ENCODE measurements at places on chromosomes 3 and 15.

- DNase-seq: no peak
Measured at GRCh38 chr3:66177026-66177425, 43.8 kb upstream of the SLC25A26 start.

DNA sequence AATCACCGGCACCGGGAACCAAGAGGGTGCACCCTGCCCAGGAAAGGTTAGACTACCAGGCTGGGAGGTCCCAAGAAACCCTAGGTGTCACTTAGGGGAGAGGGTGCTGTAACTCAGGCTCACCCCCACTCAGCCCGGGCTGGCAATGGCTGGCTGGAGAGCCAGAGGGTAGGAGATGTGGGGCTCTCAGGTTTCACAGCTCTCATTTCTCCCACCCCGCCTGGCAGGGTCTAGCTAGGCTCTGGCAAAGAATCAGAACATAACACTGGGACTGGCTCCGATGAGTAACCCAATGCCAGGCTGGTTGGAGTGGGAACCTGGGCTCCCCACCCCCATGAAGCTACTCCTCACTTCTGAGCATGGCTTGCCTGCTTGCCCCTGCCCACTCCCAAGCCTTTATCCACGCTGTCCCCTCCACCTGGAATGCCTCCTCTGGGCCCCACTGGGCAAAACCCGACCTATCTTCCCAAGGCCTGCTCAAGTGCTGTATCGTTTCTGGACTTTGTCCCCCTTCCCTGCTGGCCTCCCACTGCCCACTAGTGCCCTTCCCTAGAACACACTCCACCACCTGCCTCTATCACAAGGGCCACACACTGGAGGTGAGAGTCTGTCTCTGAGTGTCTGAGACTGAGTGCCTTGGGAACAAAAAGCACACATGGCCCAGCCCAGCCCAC lies 2.0 kb downstream of the CIB2 start:
- DNase-seq: peak; percentile 24

DNA sequence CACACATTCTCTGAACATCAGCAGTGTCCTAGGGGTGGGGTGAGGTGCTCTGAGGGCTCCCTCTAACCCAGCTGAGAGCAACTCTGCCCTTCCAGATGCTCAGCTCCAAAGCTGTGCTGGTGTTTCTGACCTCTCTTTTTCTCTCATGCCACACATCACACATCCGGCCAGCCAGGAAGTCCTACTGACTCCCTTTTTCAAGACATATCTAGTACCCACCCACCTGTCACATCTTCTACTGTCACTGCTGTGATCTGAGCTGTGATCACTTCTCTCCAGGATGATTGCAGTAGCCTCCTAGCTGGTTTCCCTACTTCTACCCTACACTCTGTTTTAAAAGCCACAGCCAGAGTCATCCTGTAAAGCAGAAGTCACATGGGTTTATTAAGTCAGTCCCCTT lies 30.2 kb upstream of the MASP1 start:
- DNase-seq: no peak

DNA sequence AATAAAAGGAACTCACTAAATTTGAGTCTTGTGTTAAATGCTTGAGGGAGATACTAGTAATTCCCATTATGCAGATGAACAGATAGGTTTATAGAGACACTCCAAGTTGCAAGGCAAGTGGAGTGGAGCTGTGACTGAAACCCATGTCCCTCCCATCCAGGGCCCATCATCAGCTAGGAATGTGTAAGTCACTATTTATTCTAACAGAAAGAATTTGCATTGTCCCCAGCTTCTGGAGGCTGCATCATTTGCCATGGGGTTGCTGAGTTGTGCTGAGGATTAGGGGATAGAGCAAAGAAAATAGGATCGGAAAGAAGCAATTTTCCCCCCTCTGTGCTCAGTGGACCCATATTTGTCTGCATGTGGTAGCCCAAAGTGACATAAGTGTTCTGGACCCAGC lies 197.4 kb upstream of the RGMA start:
- no peak for DNase-seq

- no peak for DNase-seq
Measured at GRCh38 chr3:76010252-76010651, 224.9 kb upstream of the ZNF717 start.

- DNase-seq: no peak
Measured at GRCh38 chr3:112393360-112393728, 60.4 kb downstream of the CD200 start.

- peak; percentile 69 for DNase-seq
Measured at GRCh38 chr3:50345586-50346234, at the start of gene ZMYND10. ZMYND10 (minus strand) TSS chr3:50345732; CDS start chr3:50345579, 153 bp downstream.

DNA sequence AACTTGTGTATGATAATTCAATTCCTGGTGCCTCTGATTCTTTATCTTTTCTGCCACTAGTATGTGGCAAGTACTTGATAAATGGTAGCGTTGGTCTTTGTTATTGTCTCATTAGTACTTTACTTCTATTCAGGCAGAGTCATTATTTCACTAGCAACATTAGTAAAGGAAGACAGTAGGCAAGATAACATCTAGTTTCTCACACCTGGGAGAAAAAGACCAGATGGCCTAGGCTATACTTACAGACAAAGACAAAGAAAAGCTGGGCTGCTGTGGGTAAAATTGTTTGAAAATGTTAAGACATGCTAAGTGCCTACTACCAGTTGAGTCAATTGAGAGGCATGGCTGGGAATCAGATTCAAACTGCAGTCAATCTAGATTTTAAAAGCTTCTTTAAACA lies 198.7 kb upstream of the CMC1 start:
- no peak for DNase-seq

DNA sequence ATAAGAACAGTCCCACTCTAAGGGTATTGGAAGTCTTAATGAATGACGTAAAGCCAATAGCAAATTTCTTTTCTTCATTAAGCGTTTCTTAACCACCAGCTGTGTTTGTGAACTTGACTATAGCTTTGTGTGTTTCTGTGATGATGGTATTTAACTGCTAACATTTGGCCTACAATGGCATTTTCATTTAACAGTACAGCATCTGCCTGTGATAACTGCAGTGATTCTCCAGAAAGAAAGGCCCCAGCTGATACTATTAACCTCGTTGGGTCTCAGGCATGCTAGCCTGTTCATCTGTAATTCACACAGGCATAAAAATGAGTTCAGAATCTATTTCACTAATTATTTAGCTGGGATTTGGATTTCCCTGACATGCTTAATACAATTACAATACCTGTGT lies 121.9 kb downstream of the NECTIN3 start:
- no peak for DNase-seq

- peak; percentile 90 for DNase-seq
Measured at GRCh38 chr3:134232151-134232550, 18.5 kb downstream of the RYK start.

- peak; percentile 30 for DNase-seq
Measured at GRCh38 chr3:62184559-62184958, 188.8 kb downstream of the FEZF2 start.

GRCh38 chr3:128875556-128876120 lies 3.8 kb upstream of the ACAD9 start:
- peak; percentile 35 for DNase-seq

DNA sequence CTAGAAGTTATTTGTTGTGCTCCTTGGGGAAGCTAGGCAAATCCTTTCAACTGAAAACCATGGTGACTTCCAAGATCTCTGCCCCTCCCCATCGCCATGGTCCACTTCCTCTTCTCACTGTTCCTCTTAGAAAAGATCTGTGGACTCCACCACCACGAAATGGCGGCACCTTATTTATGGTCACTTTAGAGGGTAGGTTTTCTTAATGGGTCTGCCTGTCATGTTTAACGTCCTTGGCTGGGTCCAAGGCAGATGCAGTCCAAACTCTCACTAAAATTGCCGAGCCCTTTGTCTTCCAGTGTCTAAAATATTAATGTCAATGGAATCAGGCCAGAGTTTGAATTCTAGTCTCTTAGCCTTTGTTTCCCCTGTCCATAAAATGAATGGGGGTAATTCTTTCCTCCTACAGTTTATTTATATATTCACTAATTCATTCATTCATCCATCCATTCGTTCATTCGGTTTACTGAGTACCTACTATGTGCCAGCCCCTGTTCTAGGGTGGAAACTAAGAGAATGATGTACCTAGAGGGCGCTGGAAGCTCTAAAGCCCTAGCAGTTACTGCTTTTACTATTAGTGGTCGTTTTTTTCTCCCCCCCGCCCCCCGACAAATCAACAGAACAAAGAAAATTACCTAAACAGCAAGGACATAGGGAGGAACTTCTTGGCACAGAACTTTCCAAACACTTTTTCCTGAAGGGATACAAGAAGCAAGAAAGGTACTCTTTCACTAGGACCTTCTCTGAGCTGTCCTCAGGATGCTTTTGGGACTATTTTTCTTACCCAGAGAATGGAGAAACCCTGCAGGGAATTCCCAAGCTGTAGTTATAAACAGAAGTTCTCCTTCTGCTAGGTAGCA lies 657 bp downstream of the PATL2 start:
- no peak for DNase-seq

GRCh38 chr3:175208326-175208725 lies 349.2 kb downstream of the NAALADL2 start:
- DNase-seq: no peak

DNA sequence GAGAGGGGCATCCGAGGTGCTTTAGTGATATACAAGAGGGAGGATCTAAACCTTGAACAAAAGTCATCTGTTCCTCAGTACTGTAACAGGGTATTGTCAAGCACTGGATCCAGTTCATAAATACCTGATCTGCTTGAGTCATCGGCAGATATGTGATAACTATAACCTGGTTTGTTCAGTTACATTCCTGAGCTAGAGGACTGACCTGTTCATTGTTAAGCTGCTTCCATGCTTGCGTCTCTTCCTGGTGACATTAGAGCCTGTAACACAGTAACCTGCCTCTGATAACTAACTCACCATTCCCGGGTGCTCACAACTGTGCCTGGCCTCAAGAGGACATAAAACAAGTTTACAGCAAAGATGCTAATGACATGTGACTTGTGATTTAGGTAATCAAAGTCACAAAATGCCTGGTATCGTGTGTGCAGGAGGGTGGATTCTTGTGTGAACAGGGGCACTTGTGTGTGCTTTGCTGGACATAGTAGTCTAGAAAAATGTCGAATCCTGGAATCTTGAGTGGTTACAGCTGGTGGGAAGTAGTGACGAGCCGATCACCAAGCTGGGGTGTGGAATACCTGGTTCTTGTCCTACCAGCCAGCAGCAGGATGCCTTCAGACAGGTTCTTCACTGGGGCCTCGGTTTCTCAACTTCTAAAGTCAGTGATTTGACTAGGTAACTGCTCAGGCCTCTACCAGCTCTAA lies 30.9 kb upstream of the POLR2M start:
- DNase-seq: no peak

DNA sequence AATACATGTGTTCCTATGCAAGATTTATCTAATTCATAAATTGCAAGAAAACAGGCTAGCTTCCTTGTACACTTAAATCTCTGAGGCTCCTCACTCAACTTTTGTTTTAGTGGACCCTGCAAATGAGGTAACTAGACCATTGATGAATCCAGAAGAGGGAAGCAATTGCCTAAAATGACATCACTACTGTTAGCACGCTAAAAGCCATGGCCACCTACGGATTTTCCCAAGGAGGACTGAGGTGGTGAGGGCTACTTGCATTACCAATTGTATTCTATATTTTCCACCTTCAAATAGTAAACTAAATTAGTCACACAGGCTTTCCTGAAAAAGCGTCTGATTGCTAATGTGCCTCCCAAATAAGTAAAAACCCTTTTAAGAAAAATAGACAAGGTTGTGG lies 140.7 kb downstream of the GADL1 start:
- no peak for DNase-seq

- DNase-seq: no peak
Measured at GRCh38 chr3:66039590-66039887, 821 bp upstream of the MAGI1 start.

- DNase-seq: no peak
Measured at GRCh38 chr3:144112036-144112435, 140.4 kb downstream of the DIPK2A start.

GRCh38 chr3:55690726-55691125 lies 203.6 kb upstream of the WNT5A start:
- peak; percentile 21 for DNase-seq

DNA sequence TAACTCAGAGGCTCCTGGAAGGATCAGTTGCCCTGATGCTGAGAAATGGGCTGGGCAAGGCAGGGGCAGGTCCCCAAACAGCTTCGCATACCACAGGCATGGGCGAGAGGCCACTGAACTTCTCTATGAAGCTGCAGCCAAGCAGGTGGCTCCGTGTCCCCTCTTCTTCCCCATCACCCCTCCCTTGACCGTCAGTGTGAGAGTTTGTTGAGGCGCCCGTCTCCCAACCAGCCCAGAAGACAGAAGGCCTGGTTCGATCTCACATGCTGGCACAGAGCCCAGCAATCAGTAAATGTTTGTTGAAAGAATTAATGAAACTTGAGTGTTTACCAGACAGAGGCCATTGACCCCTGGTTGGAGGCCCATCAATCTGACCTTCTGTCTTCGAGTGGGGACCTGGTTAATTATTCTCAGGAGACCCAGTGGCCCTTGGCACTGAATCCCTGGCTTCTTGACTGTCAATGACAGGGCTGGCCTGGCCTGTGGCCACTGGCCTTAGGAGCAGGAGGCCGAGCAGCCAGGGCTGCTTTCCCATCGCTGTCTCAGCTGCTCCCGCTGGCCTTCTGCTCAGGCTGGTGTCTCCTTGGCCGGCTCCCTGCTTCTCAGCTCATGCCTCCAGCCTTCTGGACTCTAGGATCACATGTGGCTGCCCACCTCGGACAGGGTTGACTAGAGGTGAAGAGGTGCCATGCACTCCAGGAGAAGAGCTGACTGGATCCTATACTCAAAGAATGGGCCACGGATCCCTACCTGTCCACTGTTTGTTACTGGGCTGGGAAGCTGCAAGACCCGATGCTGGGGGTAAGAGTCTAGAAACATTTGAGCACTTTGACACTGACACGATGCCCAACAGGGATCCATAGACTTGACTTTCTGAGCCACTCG lies 113.4 kb downstream of the ASB7 start:
- DNase-seq: no peak

GRCh38 chr3:130838898-130839600 lies 54.8 kb upstream of the ATP2C1 start:
- DNase-seq: no peak

DNA sequence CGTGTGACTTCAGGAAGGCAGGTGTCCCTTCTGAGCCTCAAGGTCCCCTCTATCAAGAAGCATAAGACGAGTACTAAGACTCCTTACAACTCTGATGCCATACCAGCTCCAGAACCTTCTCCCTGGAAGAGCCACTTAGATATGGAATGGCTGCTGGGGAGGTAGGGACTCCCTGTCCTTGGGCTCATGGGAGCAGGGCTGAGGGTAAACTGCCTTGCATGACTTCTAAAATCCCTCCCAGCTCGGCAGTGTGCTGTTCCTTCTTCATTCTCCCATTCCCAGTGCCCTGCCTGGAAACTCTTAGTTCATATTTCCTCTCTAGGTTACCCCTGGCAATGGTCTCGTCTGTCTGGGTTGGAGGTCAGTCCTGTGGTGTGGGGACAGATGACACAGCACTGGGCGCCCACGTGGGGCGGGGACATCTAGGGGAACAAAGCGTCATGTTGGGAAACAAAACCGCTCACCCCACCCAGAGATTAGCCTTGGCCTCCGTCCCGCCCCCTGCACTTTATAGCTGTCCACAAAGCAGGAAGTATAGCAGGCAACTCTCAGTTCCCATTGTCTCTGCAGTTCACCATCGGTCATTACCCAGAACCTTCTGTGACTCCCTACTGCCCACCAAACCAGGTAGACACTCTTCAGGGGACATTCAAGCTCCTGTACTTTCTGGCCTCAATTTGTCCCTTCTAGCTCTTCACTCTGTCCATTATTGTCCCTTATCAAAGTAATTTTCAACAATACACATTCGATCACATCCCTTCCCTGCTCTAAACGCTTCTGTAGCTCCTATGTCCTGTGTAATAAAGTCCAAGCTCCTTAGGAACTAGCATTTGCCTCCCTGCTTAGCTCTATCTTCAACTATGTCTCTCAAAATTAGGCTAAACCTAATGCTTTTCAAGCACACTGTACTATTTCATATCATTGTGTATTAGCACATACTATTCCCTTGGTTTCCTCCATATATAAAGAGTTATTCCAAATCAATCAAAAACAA lies 73.8 kb downstream of the IQSEC1 start:
- DNase-seq: no peak
